ENCODE measurements at places on chromosomes 1 and 21. TPM values are rescaled to one million over a fixed set of nuclear protein-coding genes. Genes with fewer than 3 reads are reported as not detected.

GRCh38 chr1:113479713-113480676, 89.7 kb downstream of the MAGI3 start:
- no peaks in the 10 kb centered on the region for H3K36me3 ChIP-seq
- no peak overlapping the region for H3K27ac ChIP-seq
- H3K4me3 ChIP-seq: no peak overlapping the region
- no peaks in the 10 kb centered on the region for H3K27me3 ChIP-seq

GRCh38 chr1:77739235-77739634, 20.4 kb downstream of the USP33 start:
- DNase-seq: no peak
- H3K27ac ChIP-seq: no peak overlapping the region
- H3K4me3 ChIP-seq: no peak overlapping the region
- peaks cover 5% of the 10 kb centered on the region for H3K4me1 ChIP-seq

GRCh38 chr1:196954778-196955177, 11.2 kb downstream of the CFHR2 start:
- no peaks in the 10 kb centered on the region for H3K36me3 ChIP-seq
- H3K4me3 ChIP-seq: no peak overlapping the region
- no peaks in the 10 kb centered on the region for H3K4me1 ChIP-seq

Gene CFHR4
- not detected for total RNA-seq

- no peaks in the 10 kb centered on the region for H3K27me3 ChIP-seq
- no peaks in the 10 kb centered on the region for H3K4me1 ChIP-seq
- no peak overlapping the region for H3K4me3 ChIP-seq
- no peaks in the 10 kb centered on the region for H3K36me3 ChIP-seq
- DNase-seq: no peak
- H3K27ac ChIP-seq: no peak overlapping the region
Observed at GRCh38 chr1:210918893-210919292, 215.1 kb downstream of the KCNH1 start.

DNA sequence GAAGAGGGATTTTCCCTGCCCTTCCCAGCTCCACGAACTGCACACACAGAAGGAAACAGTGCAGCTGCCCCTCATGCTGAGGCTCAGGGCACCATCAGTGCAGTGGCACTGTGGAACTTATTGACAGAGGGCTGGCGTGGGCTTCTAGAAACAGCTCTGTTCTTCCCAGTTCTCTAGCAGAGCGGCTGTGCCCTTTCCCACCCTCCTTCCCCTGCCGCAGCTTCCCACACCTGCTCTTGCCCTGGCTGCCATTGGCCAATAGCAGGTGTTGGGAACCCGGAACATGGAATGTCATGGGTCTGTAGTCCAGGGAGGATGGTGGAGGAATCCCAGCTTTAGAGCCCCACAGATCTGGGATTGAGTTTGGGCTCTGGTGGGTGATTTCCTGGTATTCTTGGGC, 343.8 kb downstream of the RPS6KC1 start:
- DNase-seq: no peak
- no peaks in the 10 kb centered on the region for H3K36me3 ChIP-seq
- no peak overlapping the region for H3K4me3 ChIP-seq
- no peak overlapping the region for H3K27ac ChIP-seq

DNA sequence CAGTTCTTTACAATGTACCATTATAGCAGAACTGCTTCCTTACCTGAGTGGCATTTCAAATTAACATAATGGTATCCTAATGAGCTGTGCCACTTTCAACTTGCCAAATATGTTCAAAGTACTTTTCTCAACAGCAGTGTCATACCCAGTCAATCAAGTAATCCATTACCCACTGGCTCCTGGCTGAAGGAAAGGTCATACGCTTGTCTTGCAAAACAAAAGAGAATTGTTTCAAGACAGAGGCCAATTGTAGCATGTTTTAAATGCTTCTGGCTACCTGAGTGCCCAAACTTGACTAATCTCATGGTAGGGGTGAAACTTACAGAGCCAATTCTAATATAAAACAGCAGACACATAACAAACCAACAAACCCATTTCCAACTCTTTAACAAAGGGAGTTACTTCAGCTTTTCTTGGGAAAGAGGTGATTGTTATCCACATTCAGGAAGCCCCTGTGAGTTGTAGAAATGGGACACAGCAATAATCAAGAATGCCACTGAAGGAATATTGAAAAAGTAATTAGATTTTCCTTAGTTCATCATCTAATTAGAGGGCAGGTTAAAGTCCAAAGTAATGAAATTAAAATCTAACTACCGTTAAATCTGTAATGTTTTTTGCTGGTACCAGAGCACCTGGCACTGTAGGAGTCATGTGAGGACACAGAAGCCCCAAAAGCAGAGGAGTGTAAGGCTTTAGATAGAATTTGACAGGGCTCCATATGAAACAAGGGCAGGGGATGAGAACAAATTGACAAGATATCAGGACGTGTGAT, 241.9 kb downstream of the RWDD3 start:
- H3K4me3 ChIP-seq: no peak overlapping the region
- no peak overlapping the region for H3K27ac ChIP-seq
- no peaks in the 10 kb centered on the region for H3K36me3 ChIP-seq

- no peak for DNase-seq
- H3K27ac ChIP-seq: no peak overlapping the region
- H3K4me1 ChIP-seq: no peaks in the 10 kb centered on the region
- no peaks in the 10 kb centered on the region for H3K36me3 ChIP-seq
Observed at GRCh38 chr1:29249170-29249691, 12.9 kb downstream of the PTPRU start.

Gene TRIM17
- not detected for total RNA-seq

GRCh38 chr1:42774928-42775526, 8.0 kb downstream of the C1orf50 start:
- H3K36me3 ChIP-seq: peaks cover 47% of the 10 kb centered on the region
- H3K4me3 ChIP-seq: no peak overlapping the region
- DNase-seq: no peak
- H3K27me3 ChIP-seq: no peaks in the 10 kb centered on the region
- H3K27ac ChIP-seq: no peak overlapping the region

DNA sequence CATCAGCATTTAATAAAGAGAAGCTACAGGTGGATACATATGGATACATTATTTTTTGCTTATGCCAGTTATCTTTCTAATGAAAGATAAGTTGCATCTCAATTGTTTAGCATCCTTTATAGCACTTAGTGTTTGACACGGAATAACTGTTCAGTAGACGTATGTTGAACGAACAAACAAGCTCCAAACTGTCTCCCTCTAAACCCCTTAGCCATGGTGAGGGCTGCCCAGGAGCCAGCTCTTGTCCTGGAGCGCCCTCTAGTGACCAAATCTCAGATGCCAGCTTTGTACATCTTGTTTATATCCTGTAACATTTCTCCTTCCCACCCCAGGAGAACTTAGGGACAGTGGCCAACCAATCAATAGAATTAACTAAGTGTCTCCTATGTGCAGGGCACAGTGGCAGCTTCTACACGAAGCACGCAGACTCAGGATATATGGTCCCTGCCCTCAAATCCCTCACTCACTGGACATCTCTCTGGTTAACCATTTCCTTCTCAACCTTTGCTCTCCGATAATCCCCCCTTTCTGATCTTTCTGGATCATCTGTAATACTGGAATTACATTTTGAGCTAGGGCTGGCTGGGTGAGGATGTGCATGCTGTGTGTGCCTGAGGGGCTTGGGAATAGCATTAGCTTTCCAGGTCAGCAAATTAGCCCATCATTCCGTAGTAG, 22.9 kb downstream of the KCNA10 start:
- DNase-seq: no peak
- no peaks in the 10 kb centered on the region for H3K36me3 ChIP-seq
- H3K4me1 ChIP-seq: no peaks in the 10 kb centered on the region
- H3K27ac ChIP-seq: no peak overlapping the region
- no peak overlapping the region for H3K4me3 ChIP-seq

Gene NBPF6
- total RNA-seq: not detected

- no peak for DNase-seq
- H3K27ac ChIP-seq: no peak overlapping the region
- no peak overlapping the region for H3K4me3 ChIP-seq
Observed at GRCh38 chr1:107460035-107460434, 319.2 kb downstream of the NTNG1 start.

DNA sequence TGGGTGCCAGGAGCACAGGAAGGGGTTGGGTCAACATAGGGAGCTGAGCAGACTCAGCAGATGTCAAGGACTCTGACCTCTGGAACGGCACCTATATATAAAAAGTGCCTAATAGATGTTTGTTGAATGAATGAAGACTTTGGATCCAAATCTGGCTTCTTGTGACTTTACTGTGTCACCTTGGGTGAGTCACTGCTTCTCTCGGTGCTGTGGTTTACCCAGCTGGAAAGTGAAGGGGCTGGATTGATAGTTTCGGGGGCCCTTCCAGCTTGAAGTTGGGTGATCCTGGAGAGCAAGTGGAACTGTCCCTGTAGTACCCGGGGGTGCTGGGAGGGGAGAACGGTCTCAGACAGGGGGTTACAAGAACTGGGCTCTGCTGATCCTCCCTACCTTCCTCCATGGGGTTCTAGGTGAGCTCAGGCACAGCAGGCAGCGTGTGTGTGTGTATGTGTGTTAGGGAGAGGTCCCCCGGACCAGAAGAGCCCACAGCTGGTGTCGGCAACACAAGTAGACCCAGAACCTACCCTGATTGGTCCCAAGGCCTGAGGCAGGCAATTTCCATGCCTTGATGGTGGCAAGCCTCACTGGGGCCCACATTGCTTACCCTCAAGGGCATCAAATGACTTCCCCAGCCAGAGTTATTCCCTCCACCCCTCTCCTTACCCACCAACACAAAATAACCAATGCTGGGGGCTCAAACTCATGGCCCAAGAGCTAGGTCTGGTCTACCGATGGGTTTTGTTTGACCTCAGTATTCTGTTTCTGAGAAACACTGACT, 5.5 kb upstream of the PADI1 start:
- no peak overlapping the region for H3K4me3 ChIP-seq
- no peaks in the 10 kb centered on the region for H3K36me3 ChIP-seq
- no peaks in the 10 kb centered on the region for H3K27me3 ChIP-seq
- no peak for DNase-seq
- no peak overlapping the region for H3K27ac ChIP-seq

DNA sequence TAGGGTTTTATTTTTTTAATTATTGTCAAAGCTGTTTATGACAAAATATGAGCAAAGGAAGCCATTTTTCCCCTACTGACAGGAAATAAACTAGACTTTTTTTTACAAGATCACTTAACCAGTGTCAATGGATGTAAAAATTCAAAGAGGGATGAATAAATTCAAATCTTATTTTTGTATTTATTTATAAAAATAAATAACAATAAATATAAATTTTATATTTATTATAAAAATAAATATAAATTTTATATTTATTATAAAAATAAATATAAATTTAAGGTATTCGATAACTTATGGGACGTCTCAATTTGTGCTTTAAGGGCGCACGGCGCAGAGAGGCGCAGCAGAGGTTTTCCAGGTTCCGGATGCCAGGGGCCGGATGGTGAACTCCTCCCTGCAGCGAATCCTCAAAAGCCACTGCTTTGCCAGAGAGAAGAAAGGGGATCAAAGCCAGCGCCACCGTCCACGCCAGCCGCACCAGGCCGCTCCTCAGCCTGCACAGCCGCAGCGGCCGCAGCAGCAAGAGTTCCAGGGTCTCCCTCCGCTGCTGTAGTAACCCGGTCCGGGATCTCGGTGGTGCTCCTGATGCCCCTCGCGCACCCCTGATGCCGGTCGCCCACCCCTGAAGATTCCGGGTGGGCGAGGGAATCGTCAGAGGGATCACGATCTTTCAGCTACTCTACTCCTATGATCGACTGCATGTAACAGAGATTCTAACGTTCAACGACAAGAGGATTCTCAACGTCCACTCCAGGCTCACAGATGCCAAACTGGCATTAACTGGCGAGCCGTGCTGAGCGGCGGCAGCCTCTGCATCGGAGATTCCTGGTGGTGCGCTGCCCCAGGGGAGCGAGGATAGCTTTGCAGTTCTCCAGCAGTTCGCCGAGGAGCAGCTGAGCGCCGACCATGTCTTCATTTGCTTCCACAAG, 28.5 kb upstream of the RLF start:
- peak overlapping the region; percentile 38 for H3K4me3 ChIP-seq
- no peak for DNase-seq
- no peak overlapping the region for H3K27ac ChIP-seq
- peaks cover 10% of the 10 kb centered on the region for H3K4me1 ChIP-seq
- peaks cover 19% of the 10 kb centered on the region for H3K27me3 ChIP-seq

DNA sequence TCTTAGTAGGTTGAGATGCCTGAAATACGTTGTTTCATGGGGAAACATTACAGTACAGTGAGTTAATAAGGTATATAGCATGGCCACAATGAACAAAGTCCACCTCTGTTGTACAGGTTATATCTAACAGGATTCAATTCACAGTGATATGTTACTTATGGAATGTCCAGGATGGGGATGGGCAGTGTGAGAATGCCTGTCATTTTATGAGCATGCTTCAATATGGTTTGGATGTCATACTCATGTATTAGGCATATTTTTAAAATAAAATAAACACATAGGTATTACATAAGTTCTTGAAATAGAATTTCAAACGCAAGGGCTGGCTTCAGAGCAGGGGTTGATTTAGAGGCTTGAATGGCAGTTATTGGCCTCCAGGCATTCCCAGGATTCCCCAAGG, 6.1 kb upstream of the PHLDA3 start:
- peaks cover 13% of the 10 kb centered on the region for H3K4me1 ChIP-seq
- no peak overlapping the region for H3K27ac ChIP-seq
- no peak overlapping the region for H3K4me3 ChIP-seq
- no peaks in the 10 kb centered on the region for H3K36me3 ChIP-seq
- no peaks in the 10 kb centered on the region for H3K27me3 ChIP-seq

Gene ACTA1
- total RNA-seq: 0.29 TPM

Gene S100A5
- 0.98 TPM for total RNA-seq

- no peaks in the 10 kb centered on the region for H3K4me1 ChIP-seq
- H3K27me3 ChIP-seq: no peaks in the 10 kb centered on the region
- no peak overlapping the region for H3K4me3 ChIP-seq
- no peak overlapping the region for H3K27ac ChIP-seq
- H3K36me3 ChIP-seq: no peaks in the 10 kb centered on the region
Observed at GRCh38 chr1:28855046-28855445, 43.1 kb downstream of the OPRD1 start.

DNA sequence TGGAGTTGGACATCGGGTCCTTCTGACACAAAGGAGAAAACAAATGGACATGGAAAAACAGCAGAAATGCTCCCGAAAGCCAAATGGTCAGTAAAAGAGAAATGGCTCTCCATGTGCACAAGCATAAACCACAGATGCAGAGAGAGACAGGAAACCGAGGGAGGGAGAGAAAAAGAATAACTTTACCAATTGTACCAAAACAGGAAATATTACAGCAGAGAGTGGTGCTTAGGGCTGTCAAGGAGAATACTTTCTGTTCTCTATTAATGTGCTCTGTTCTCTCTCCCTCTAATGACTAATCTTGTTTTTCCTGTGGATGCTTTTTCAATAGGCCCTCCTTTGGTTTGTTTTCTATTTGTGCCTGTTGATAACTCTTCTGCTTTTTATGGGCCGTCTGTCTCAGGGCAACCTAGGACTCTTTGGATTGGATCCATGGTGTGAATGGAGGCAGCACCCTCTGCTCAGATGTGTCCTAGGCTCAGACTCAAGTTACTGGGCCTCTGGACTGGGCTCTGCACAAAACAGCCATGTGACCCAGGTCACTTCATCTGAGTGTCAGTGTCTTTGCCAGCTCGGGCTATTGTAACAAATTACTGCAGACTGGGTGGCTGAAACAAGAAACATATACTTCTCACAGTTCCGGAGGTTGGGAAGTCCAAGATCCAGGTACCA, 663.0 kb downstream of the NPHP4 start:
- no peak overlapping the region for H3K4me3 ChIP-seq
- H3K27ac ChIP-seq: no peak overlapping the region
- H3K36me3 ChIP-seq: no peaks in the 10 kb centered on the region

Gene TFAP2E
- total RNA-seq: not detected

Gene RO60
- total RNA-seq: 139 TPM
